Stimulated activated CD4-positive, alpha-beta T cell treated with anti-CD3 and anti-CD28 coated beads, Interleukin-12 subunit alpha, Interleukin-12 subunit beta, amount 100 ng/mL, for 48 hours (primary cell): ENCODE measurements at places on chromosomes 7 and 10.

DNA sequence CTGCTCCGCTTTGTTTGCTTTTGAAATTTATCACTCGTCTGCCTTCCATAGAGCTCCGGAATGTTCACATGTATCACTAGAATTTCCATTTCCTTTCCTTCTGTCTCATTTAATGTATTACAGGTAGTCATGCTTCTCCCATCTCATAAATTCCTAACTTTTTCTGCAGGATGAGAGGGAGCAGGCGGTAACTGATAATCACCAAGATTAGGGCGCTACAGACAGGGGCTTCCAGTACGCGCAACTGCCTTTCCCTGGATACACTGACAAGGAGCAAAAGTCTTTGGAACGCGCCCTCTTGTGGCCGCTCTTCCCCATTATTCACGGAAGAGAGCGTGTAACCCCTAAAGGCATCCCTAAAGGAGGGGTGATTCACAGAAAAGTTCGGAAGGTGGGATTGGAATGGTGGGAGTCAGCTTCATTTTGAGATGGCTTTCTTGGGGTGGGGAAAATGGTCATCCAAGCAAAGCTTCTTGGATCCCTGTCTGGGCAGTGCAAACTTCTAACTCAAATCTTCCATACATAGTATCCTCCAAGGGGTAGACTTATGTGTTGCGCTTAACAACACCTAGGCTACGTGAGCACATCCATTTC is 6.5 kb downstream of the INHBA start:
- DNase-seq = peak; percentile 19

DNA sequence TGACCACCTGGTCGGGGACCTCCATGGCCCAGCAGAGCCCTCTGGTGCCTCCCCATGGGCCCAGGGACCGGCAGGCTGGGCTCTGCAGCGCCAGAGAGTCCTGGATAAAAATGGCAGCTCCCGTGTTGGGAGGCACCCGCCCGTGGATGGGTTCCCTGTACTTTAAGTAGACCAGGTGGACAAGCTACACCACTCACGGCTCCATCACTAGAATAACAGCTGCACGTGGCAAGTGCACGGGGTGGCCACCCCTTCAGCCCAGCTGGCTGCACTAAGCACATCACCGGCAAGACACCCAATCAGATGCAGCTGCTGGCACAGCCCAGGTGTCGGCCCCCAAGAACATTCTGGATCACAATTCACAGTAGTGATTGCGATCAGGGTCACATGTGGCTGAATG is 69.8 kb downstream of the DIP2C start:
- no peak for DNase-seq

- no peak for DNase-seq
Measured at GRCh38 chr7:23335136-23335535, 36.0 kb downstream of the MALSU1 start.

- DNase-seq = no peak
Measured at GRCh38 chr10:14134275-14134674, 196.4 kb downstream of the FRMD4A start.

DNA sequence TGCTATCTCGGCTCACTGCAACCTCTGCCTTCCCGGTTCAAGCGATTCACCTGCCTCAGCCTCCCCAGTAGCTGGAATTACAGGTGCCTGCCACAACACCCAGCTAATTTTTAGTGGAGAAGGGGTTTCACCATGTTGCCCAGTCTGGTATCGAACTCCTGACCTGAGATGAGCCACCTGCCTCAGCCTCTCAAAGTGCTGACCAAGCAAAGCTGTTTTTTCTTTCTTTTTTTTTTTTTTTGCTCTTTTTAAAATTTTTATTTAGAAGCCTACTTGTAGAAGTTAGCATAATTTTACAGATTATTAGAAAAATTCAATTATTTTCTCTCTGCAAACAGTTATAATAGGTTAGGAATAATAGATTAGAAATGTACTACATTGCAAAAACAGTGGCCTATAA is 1.2 kb upstream of the FGFBP3 start:
- DNase-seq = no peak

DNA sequence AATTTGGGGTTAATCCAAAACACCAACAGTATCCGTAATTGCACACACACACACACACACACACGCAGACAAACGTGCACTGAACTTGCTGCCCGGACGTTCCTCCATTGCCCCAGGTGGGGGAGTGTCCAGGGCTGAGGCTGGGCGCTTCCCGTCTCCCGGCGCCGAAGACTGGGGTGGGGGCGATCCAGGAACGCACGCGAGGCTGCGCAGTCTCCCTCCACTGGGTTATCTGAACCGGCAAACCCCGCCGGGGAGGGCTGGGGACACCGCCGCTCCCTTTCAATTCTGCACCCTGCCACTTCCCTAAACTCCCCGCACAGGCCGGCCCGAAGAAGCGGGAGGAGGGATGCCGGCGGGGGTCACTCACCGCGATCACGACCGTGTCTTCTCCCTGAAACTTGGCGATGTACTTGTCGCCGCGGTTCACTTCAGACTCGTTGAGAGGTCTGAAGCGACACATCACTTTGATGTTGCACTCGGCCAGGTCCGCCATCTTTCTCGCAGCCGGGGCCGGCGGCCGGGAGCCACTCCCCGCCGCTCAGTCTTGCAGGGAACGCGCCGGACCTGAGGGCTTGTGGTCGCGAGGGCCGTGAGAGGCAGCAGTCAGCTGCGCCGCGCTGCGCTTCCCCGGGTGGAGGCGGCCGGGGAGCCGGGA is 618 bp downstream of the KIF5B start:
- peak; percentile 40 for DNase-seq

- no peak for DNase-seq
Measured at GRCh38 chr10:64369885-64370773, 848.9 kb downstream of the REEP3 start.

DNA sequence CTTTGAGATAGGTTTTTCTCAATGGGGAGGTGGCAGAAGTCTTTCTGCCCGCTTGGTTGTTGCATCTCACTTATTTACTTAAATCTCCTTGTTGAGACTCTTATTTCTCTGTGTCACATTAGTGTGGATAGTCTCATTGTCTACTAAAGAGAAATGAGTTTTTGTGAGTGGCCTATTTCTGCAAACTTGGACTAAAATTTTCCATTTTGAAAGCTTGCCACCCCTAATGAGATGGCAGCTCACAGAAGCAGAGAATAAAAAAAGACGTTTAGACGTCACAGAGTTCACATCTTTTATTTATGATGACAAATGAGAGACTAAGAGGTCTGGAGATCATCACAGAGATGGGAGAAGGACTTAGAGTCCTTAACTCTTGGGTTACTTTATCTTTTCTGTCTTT is 262.7 kb upstream of the PHYHIPL start:
- no peak for DNase-seq

- DNase-seq = no peak
Measured at GRCh38 chr7:47943676-47944474, 4.4 kb downstream of the PKD1L1 start.

DNA sequence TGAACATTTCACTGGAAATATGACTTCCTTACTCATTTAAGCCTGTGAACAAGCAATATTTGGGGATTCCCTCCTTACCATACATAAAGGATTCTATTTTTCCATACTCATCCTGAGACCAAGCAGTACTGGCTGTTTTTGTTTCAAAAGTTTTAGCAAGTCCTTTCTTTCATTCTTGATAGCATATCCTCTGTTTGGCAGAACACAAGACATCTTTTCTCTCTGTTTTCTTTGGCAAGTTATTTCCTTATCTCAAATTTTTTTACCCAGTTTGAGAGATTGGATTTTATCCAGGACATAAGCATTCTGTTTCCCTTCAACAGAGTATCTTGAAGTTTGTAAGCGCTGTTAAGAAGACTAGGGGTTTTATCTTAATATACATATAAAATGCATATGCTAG is 3.0 kb upstream of the WASL start:
- DNase-seq = no peak

- no peak for DNase-seq
Measured at GRCh38 chr7:20519645-20520044, 95.8 kb upstream of the ABCB5 start.

GRCh38 chr10:124500757-124501156 is 39.1 kb downstream of the LHPP start:
- no peak for DNase-seq

DNA sequence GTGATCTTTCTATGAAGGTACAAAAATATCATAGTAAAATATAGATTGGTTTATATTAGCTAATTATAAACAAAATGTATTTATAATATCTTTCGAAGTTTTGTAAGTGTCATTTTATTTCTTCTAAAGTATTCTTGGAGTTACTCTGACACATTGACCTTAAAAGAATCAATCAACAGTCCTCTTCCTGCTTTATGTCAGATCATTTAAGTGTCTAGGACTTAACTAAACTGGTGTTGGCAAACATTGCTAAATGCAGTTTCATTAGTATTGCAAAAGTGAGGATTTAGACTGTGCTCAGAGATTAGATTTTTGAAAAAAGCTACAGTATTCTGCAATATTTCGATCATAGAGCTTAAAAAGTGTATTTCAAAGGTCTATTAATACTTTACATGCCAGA is 10.3 kb downstream of the GLCCI1 start:
- DNase-seq = no peak

- no peak for DNase-seq
Measured at GRCh38 chr7:112400141-112400540, 50.1 kb upstream of the IFRD1 start.

DNA sequence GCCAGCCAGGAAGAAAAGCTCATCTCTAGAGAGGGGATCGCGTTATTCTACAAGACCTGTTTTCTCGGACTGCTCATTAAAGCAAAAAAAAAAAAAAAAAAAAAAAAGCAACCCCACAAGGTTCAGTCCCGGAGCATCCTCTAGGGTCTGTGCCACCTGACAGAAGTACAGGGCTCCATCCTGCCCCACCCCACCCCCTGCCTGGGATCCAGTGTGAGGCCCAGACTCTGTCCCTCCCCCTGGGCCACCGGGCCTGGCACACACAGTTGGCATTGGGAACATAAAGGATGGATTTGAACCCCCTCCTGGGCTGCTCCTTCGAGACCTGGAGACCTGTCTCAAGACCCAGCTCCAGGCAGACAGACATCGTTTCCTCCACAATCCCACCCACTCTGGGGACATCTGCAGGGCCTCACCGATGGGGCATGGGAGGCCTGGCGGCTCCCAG is 688 bp downstream of the ORAI2 start:
- DNase-seq = no peak

DNA sequence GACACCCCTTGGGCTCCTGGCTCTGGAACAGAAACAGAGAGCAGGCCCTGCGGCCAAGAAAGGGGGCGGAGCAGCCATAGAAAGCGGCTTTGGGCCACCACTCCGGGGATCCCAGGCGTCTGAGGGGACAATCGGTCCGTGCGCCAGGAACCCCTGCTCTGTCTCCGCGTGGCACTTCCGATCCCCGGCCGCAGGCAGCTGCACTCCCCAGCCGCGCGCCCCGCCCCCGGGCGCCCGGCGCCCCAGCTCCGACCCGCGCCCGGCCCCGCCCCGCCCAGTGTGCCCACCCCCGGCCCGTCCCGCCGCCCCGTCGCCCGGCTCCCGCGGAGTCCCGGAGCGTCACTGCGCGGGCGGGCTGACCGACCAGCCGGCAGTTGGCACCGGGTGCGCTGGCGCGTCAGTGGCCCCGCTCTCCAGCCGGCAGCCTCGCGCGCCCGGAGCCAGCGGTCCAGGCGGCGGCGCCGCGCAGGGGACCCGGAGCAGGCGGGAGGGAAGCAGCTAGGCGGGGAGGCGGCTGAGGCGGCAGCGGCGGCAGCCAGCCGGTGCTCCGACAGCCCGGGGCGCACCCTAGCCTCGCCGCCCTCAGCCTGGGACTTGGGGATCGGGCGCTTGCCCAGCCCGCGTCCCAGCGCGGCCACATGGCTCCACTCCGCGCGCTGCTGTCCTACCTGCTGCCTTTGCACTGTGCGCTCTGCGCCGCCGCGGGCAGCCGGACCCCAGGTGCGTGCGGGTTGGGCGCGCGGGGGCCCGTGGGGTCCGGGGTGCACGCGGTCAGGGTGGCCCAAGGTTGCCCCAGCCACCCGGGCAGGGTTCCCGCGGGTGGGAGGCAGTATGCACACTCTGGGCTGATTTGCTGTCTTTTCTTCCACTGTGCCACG is at the start of gene ADAMTS14:
Gene ADAMTS14 (plus strand): TSS at position 342 of the 878 bp plus-strand sequence. CDS start 297 bp downstream, at position 639.
- no peak for DNase-seq

DNA sequence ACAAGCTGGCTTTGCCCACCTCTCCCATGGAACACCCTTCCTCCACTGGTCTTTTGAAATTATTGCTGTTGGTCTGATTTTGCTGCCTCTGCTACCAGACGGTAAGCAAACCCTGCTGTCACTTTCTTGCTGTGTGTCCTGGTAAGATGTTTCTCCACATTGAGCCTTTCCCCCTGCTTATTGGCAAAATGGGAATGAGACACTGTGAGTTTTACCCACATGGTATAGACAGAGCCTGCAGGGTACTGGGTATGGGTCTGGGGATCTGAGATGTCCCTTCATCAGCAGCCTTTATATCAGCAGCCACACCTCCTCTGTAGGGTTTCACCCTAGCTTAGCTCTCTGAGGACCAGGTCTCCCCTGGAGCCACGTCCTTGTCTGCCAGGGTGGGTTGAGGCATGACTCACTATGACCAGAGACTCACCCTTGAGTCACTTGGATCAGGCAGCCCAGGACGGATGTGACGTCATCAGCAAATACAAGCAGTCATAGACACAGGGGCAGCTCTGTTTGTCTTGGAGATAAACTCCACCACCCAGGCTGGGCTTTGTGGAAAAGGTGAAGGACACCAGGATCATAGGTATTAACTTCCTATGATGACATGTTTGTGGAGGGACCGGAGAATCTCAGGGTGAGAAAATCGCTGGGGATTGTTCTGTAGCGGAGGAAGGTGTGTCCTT is 17.9 kb upstream of the BAIAP2L1 start:
- peak; percentile 24 for DNase-seq

DNA sequence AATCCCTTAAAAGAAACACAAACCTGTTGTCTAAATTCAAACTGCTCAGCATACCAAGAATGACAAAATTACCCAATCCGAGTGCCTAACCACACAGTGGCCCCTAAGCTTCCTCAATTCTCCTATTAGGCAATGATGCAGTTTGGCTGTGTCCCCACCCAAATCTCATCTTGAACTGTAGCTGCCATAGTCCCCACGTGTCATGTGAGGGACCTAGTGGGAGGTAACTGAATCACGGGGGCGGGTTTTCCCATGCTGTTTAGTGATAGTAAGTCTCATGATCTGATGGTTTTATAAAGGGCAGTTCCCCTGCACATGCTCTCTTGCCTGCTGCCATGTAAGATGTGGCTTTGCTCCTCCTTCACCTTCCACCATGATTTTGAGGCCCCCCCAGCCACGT is 21.9 kb downstream of the PSAP start:
- no peak for DNase-seq

GRCh38 chr10:17216901-17217395 is 11.1 kb upstream of the VIM start:
- no peak for DNase-seq

GRCh38 chr7:81482600-81483186 is 287.2 kb downstream of the HGF start:
- DNase-seq = no peak

DNA sequence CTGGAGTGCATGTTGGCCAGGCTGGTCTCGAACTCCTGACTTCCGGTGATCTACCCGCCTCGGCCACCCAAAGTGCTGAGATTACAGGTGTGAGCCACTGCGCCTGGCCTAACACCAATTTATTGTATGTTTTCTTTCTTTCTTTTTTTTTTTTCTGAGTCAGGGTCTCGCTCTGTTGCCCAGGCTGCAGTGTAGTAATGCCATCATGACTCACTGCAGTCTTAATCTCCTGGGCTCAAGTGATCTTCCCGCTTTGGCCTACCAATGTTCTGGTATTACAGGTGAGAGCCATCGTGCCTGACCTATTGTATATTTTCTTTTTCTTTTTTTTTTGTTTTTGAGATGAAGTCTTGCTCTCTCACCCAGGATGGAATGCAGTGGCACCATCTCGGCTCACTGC is 33.8 kb upstream of the UBE2H start:
- DNase-seq = no peak
